ENCODE measurements at places on chromosomes 4 and X.

GRCh38 chrX:129981752-129982299 is 609 bp upstream of the BCORL1 start:
- DNase-seq, result no peak

GRCh38 chr4:79259242-79259641 is 66.6 kb downstream of the NAA11 start:
- DNase-seq, result no peak

GRCh38 chr4:76637712-76638361 is 202.8 kb downstream of the SHROOM3 start:
- peak; percentile 57 for DNase-seq

GRCh38 chrX:65926095-65927019 is 113.5 kb downstream of the VSIG4 start:
- DNase-seq, result no peak

DNA sequence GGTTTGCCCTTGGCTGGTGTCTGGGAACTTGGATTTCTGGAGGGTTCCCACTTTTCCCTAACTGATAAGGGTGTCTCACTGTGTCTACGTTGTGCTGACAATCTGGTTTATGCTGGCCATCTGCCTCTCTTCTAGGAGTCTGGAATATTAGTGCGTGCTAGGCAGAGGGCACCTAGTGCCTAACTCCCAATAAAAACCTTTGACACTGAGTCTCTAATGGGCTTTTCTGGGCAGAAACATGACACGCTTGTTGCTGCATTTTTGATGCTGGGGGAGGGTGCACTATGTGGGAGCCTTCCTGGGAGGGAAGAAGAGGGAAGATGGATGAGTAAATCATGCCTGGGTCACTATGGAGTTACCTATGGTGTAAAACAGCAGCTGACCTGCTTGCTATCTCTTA is 16.3 kb upstream of the ZNF41 start:
- no peak for DNase-seq

DNA sequence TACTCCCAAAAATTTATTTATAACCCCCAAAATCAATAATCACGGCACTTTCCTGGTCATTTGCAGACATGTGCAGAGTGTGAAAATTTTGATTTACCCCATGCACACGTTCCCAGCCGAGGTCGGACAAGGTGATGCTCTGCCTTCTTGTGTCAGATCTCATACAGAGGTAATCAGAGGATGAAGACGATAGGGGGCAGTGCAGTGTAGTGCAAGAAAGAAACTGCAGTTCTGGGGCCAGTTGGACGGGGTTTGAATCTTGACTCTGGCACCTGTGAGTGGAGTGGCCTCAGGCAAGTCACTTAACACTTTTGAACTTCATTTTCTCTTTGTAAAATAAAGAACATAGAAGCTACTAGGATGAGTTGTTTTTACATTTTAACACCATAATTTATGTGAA is 88.4 kb downstream of the FRMPD3 start:
- no peak for DNase-seq

DNA sequence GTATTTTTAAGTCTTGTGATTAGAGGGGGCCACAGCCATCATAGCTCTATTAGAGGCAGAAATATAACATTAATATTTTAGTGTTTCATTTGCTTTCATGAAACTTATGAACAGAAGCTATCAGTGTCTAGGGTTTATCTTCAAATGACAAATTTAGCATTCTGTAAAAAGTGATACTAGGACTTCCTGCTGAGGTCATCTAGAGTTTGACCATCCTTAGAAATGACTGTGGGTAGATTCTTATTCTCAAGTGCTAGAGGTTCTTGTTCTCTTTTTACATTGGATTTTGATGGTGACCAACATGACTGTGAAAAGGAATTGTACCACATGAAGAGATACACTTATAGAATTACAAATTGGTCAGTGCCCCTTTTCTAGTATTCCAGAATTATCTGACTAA is 568.6 kb downstream of the RPA4 start:
- no peak for DNase-seq

DNA sequence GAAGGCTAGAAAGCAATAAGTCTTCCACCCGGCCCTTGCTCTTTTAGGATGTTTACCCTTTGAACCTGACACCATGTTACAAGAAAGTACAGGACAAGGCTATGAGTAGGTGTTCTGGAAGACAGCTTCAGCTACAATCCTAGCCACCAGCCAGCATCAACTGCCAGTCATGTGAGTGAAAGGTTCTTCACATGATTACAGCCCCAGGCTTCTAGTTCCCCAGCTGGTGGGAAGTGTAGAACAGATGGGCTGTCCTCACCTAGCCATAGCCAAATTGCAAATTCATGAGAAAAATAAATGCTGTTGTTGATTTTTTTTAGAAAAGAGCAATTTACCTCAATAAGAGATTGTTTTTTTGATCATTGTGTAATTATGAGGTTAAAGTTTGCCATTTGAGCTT is 60.8 kb downstream of the GRXCR1 start:
- no peak for DNase-seq

DNA sequence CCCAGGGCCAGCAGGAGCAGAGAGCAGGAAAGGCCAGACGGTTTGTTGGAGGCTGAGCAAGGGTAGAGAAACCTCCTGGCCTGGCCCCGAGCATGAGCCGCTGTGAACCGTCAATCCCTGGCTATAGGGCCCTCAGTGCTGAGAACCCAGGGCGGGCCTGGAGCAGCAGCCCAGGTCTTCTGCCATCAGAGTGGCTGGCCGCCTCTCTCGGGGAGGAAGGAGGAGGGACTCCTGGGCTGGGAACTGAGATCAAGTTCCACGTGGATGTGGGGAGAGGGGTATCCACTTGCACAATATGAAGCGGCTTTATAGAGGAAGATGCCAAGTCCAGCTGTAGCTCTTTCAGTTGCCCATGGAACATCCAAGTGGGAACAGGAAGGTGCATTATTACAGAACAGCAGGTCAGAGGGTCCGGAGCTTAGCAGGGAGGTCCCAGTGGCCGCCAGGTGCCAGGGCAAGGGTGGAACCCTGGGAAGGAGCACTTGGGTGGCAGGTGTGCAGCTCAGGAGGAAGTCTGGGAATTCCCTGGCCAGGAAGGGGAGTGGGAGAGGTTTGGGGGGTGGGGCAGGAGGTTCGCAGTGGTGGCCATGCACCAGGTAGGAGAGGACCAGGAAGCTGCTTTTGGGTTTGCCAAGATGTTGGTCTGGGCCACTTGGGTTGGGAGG is 31.7 kb upstream of the CRMP1 start:
- no peak for DNase-seq

DNA sequence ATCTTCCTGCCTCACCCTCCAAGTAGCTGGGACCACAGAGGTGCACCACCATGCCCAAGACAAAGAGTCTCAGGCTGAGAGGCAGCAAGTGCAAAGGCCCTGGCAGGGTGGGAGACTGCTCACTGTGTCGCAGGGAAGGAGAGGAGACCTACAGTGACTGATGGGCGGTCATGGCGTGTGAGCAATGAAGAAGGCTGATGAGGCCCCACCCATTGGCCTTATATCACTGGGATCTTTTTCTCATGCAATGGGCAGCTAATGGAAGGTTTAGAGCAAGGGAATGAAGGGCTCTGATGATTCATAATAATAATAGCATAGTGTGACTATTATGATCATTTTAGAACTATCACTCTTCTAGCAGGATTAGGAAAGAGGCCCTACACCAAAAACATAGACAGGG is 20.9 kb downstream of the FAM9C start:
- no peak for DNase-seq

DNA sequence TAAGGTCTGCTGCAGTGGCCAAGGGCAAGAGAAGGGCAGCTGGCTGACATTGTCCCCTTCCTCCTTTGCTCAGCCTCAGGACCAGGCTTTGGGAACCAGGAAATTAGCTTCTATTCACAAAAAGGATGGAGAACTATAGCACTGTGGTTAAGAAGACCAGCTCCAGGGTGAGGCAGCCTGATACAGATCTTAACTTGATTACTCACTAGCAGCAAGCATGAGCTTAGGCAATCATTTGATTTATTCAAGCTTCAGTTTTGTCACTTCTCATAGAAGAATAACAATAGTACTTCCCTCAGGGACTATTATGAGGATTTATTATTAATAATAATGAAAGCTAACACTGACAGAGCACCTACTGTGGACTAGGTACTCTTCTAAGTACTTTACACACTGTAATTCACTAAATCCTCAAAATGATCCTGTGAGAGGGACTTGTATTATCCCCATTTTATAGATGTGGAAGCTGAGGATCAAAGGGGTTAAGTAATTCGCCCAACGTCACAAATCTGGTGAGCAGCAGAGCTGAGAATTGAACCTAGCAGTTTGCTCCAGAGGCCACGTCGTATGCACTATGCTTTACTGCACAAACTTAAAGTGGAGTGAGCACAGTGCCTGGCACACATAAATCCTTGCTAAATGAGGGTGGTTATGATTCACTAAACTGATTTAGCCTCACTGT is 130.4 kb upstream of the PAK3 start:
- DNase-seq, result no peak

DNA sequence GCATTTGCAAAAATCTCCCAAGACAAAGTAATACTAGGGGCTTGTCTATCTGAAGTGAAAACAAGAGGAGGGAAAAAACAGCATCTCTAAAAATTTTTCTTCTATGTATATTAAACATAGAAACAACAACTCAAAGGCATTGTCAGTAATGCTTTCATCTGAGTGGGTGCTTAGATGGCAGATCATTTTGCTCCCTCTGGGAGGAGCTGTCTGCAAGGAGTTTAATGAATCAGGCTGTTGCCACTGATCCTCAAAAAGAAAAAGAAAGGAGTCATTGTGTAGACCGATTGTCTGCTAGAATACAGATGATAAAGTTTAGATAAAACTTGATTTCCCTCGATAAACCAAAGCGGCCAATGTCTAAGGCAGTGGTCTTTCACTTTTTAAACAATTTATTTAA is 49.7 kb upstream of the KLHL8 start:
- peak; percentile 16 for DNase-seq

DNA sequence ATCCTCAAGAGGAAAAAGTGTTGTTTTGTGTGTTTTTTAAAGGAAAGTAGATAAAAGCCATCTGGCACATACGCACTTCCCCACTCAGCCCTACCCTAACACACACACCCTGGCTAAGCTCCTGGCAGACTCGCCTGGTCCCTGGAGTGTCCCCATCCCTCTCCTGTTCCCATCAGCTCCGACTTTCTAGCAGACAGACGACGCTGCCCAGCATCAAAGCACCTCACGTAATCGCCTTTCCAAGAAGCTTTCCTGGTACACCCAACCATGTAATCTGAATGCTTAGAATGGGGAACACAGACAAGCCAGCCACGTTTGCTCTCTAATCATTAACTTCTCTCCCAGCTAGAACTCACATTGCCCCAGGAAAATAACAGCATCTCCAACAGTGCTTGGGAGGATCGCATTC is 116.2 kb downstream of the AFAP1 start:
- no peak for DNase-seq

DNA sequence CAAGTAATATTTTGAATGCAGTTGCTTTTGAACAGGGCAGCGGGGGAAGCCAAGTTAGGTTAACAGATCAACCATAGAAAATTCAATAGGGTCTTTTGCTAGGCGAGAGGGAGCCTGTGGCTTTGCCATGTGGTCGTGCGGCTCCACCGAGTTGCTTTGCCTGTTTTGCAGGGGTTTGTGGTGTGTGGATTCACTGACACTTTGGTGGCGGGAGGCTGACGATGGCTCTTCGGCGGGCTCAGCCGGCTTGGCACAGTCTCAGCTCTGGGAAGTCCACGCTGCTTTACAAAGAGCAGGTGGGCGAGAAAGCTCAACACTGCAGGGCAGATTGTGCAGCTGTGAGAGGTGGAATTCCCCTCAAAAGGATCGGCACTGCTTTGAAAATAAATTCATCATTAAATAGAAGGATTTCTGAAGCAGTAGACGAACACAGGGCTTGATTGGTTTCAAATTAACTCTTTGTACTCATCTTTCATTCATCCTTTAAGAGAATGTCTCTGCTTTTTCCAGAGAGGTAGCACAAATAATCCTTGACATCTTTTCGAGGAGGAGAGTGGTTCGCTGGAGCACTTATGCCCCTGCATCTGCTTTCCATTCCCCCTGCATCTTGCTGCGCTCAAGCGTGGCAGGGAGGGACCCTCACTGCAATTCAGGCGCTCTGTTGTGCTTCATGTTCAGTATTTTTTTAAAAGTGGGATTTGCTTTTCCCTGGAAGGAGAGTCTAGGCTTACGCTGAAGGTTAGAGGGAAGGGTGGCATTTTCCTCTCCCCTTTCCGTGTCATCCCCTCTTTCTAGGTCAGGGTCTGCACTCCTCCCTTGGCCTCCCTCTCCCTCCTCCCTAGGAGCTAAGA is 201.8 kb upstream of the LEF1 start:
- no peak for DNase-seq

DNA sequence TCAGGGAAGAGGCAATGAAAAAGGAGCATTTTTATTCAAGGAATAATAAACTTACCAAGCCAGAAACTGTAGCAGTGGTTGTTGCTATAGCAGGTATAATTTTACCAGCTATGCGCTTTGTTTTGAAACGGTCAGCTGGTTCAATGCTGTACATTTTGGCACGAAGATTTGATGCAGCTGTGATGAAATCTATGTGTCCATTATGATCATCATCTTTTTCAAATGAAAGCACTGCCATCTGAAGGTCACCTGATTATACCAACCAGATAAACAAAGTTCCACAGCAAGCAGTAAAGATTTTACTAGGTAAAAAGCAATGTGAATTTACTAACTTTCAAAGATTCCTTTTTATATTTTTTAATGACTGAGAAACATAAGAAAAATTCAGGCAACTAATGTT is 66.4 kb downstream of the STAP1 start:
- no peak for DNase-seq

- DNase-seq, result no peak
Measured at GRCh38 chrX:86241547-86241946, 93.3 kb downstream of the DACH2 start.

DNA sequence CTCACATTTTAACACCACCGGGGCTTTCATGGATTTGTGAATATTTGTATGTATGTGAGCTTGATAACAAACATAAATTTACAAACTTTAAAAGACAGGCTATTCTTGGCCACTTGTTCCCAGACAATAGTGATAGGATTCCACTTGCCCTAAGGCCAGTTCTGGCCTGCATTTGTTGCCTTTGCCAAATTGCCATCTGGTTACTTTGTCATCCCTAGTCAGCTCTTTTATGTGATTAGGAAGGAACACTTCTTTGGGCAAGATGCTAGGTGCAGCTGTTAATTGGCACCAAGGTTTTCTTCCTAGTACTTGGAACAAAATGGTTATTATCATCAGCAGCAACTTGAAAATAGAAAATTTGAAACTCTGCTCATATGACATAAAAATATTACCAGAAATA is 63.3 kb downstream of the CCSER1 start:
- DNase-seq, result no peak

Measured in AG09309 (cell line).